ENCODE measurements at places on chromosomes 16 and 17. TPM values are rescaled to one million over a fixed set of nuclear protein-coding genes. Genes with fewer than 3 reads are reported as not detected.

- peak; percentile 66 for DNase-seq
Measured at GRCh38 chr16:55773859-55774549, 58.9 kb downstream of the CES1 start.

DNA sequence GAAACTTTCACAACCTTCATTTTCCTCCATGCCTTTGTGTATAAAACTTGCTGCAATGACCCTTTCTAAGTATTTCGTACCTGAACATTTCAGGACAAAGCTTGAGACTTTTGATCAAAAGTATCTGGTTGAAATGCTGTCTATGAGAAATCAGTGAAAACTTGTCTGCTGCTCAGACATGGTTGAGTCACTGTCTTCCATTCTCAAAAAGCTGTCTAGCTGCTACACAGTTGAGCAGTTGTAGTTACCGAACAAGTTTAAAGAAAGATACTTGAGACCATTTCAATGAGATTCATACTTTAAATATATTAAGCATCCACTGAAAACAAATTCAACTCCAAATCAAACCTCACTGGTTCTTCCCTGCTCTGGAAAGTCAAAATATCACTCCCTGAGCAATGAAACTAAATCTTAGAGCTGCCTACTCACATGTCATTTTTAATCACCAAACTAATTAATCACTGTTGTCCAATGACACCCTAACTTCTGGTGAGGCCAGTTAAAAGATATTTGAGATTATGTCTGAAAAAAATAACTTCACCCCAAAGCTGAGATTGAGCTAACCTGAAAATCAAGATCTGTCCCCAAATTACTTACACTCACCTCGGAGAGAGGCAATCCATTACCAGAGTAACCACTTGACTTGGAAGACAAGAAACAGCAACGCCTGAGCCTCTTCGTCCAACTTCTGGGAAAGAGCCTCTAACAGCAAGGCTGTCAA lies 488 bp downstream of the TMEM100 start:
- no peak for DNase-seq

The ZG16 gene
- total RNA-seq = not detected

The C17orf50 gene
- not detected for total RNA-seq
